ENCODE measurements at places on chromosomes 12 and 14.

- no peak for DNase-seq
Measured at GRCh38 chr12:8781381-8782127, 40.9 kb upstream of the A2ML1 start.

GRCh38 chr14:99688629-99689028, 4.5 kb downstream of the CYP46A1 start:
- DNase-seq, result no peak

GRCh38 chr14:101506211-101506925, 54.9 kb upstream of the DIO3 start:
- DNase-seq, result no peak

DNA sequence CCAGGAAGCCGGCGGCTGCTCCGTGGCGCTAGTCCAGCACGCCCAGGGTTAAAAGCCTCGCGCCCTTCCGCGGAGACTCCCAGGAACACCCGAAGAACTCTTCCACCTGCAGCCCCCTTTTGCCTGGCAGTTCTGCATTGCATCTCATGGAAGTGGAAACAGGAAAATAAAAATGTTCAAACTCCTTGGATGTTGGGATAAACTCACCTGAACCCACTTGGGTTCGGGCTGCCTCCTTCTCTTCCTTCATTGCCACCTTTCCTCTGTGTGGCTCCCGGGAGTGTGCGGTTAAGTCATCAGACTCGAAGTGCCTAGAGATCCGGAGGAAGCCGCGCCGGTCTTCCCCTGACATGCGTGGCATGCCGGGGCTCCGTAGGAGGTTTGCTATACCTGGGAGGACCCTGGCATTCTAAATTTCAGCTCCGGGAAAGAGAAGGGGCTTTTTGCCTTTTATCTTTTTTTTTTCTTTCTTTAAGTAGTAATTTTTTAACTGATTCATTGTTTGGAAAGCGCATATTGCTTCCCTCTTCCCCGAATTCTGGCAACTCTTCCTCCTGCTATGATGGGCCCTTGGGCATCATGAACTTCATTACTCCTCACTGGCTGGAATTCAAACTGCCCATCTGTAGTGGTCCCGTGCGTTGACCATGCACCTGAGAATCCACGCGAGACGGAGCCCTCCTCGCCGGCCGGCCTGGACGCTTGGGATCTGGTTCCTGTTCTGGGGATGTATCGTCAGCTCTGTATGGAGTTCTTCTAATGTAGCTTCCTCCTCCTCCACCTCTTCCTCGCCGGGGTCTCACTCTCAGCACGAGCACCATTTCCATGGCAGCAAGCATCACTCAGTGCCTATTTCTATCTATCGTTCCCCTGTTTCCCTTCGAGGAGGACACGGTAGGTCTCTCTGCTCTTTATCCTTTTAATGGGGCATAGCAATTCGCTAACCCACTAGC, 931.4 kb downstream of the DIO2 start:
- DNase-seq, result no peak

GRCh38 chr14:30227876-30228275, 300.2 kb upstream of the PRKD1 start:
- DNase-seq, result no peak

- DNase-seq, result no peak
Measured at GRCh38 chr12:42799966-42800365, 210.4 kb upstream of the PRICKLE1 start.

GRCh38 chr12:49511410-49511809, 27.4 kb upstream of the KCNH3 start:
- no peak for DNase-seq

DNA sequence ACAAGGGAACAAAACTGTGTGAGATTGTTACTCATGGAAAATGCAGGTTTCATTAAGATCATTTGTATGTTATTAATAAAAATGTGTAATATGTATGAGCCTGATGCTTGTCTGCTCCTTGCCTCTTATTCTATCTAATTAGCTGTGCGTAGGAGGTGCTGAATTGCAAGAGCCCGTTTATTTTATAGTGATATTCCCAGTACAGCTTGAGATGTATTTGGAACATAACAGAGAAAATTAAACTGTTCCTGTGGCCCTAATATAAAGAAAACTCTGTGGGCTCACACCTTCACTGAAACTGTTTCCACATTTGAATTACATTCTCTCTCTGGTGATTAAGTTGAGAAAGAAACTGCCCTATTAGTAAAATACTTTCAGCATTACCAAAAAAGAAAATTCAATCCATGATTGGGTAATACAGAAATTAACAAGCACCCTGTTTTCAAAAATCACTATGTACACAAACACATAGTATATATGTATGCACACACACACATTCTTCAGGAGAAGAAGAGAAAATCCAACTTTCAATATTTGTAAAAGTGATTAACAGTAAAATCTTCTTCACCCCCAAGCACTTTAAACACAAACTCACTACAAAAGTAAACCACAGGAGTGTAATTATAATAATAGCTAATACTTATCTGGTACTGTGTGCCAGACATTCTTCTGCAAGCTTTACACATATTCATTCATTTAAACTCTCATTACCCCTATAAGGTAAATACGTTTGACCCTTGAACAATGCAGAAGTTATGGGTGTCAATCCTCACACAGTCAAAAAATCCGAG, 233.2 kb downstream of the PHLDA1 start:
- DNase-seq, result no peak

DNA sequence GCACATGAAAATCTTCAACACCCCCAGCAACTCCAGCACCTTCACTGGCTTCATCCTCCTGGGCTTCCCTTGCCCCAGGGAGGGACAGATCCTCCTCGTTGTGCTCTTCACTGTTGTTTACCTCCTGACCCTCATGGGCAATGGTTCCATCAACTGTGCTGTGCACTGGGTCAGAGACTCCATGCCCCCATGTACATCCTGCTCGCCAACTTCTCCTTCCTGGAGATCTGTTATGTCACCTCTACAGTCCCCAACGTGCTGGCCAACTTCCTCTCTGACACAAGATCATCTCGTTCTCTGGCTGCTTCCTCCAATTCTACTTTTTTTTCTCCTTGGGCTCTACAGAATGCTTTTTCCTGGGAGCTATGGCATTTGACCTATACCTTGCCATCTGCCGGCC, 11.5 kb upstream of the OR11G2 start:
- DNase-seq, result no peak

DNA sequence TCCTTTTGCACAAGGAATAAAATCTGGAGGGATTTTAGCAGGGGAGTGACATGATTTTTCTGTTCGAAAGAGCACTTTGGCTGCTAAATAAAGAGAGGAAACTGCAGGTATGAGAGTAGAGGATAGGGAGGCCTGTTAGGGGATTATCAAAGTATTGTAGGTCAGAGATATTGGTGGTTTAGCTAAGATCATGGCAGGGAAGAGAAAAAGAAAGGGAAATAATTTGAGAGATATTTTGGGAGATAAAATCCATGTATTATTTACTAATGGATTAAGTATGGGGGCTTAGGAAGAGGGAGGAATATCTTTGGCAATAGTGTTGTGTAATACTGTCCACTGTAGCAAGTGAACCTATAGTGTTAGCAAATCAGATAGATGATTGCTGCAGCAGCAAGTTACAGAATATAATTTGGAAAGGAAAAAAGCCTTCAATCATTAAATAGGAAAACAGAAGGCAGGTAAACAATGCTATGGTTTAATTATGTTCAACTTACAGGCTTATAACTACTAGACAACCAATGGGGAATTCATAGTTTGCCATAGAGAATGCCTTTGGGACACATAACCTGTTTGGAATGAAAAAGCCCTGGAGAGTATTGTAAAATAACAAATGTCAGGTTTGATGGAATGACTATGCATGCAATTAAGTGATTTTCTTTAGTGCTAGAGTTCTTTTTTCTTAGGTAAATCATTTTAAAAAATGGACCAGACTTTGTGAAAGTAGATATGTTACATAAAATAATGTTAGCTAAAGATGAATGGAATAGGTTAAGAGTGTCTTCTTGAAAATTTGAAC, 50.5 kb downstream of the ADIPOR2 start:
- DNase-seq, result no peak

- no peak for DNase-seq
Measured at GRCh38 chr14:65972346-65972870, 513.8 kb upstream of the CCDC196 start.

GRCh38 chr12:89352242-89352491, 134 bp downstream of the DUSP6 start:
- no peak for DNase-seq

- DNase-seq, result no peak
Measured at GRCh38 chr12:68962877-68963855, 30.2 kb upstream of the CPM start.

- DNase-seq, result no peak
Measured at GRCh38 chr12:19689226-19689625, 249.9 kb downstream of the AEBP2 start.

- no peak for DNase-seq
Measured at GRCh38 chr12:128848371-128848770, 4.9 kb upstream of the GLT1D1 start.

- no peak for DNase-seq
Measured at GRCh38 chr14:73810478-73811163, 41.0 kb upstream of the PTGR2 start.

- no peak for DNase-seq
Measured at GRCh38 chr14:24314377-24315193, 3.3 kb downstream of the LTB4R start.

DNA sequence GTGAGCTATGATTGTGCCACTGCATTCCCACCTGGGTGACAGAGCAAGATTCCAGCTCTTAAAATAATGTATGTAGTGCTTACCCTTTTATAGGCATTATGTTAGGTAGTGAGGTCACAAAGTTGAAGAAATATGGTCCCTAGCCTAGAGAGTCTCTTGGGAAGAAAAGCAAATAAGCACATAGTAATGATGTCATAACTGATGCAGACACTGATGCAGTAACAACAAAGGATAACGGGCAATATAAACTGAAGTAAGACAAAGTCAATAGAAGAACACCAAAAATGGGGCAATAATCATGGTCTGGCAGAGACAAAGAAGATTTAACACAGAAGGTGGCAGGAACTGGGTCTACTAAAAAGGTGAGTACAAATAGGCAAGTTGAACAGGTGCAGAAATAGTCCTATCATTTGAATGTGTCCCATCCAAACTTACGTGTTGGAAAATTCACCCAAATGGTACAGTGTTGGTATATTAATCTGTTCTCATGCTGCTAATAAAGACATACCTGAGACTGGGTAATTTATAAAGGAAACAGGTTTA, 93.5 kb downstream of the CPNE8 start:
- no peak for DNase-seq

DNA sequence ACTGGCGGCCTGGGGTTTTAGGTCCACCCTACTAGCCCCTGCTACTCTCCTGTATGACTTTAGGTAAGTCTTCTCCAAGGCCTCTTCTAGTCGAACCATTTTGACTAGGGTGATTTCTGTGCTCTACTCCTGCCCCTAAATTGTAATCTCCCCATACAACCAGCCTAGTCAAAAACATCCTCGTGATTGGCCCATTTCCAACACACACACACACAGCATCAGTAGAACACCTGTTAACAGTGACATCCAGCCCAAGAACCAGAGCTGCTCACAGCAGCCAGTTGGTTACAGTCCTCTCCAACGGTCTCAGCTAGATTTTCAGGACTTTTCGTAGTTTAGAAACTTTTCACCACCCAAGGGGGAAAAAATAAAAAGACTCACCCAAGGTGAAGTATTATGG, 30.9 kb downstream of the NT5DC3 start:
- no peak for DNase-seq

DNA sequence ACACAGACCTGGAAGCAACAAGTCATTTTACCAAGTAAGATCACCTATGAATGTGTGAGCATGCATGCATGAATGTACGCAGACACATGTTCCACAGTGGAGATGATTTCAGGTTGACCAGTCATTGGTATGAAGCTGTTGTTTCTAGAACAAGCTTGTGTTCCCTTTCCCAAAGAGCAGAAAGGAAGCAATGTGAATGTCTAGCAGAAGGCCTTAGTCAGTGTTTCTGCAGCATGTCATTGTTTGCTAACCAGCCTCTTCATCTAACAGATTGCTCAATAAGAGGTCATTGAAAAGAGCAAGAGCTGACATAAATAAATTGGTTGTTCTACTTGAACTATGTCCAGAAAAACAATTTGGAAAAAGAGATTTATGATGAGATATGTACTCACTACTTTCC, 191.4 kb downstream of the PLCZ1 start:
- DNase-seq, result no peak

GRCh38 chr12:122437656-122438121, 15.2 kb upstream of the CLIP1 start:
- DNase-seq, result no peak

GRCh38 chr14:63725786-63726460, 1.9 kb downstream of the SGPP1 start:
- no peak for DNase-seq

DNA sequence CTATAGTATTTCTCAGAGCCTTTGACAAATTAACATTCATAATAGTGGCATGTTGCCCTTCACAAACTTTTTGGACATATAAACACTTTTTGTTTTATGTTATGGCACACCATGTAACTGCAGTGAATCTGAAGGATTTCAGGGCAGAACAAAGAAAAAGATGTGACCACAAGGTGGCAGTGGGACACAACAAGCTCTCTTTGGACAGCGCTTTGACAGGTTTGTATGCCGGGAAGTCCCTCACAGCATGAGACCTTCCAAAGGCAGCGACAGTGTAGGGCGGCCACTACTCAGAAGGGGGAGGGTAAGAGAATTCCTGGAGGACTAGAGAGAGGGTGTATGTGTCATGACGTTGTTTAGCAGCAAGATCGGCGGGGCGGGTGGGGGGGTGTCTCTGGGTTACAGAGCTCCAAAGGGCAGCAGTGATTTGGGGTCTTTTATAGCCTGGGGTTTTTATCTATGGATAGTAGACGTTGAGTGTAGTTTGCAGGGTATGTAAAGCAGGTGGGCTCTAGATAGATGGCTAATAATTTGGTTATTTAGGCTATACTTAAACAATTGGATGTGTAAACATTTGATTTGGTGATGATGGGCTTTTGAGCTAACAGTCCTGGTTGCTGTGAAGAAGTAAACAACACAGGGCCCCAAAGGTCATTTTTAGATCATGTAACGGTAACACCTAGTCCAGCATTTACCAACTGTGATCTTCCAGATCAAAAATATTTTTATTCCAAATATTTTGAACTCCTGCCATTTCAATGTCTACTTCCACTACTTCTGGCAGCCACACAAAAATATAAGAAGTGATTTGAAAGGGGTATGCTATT, 22.9 kb downstream of the ETFBKMT start:
- DNase-seq, result peak; percentile 39

DNA sequence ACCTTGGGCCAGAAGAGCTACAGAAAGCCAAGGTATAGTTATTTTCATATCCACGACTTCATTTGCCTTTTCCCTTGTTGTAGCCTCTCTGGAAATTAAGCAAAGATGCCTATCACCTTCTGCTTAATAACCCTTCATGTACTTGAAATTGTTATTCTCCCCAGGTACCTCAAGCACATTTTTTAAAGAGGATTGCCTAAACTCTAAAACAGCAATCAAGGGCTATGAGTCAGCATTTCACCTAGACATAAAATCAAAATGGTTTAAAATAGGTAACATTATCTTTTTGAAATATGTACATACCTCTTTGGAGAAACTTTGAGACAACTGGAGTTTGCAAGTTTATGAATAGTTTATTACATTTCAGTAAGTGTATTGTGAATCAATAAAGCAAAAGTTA, 11.6 kb downstream of the DTD2 start:
- DNase-seq, result no peak

- no peak for DNase-seq
Measured at GRCh38 chr14:46596236-46596635, 55.3 kb downstream of the RPL10L start.

GRCh38 chr12:119225454-119225853, 46.7 kb downstream of the HSPB8 start:
- no peak for DNase-seq

- no peak for DNase-seq
Measured at GRCh38 chr12:7060353-7060954, at the start of gene C1S. C1S (plus strand) TSS chr12:7060718; CDS start chr12:7061913, 1,195 bp downstream.

GRCh38 chr12:94733727-94734126, 83.4 kb upstream of the TMCC3 start:
- DNase-seq, result no peak

- DNase-seq, result no peak
Measured at GRCh38 chr14:23483236-23483854, 13.8 kb downstream of the NGDN start.

Data from activated CD8-positive, alpha-beta memory T cell treated with anti-CD3 and anti-CD28 coated beads for 4 hours (primary cell).